ENCODE measurements at places on chromosomes 5 and 9. TPM values are rescaled to one million over a fixed set of nuclear protein-coding genes. Genes with fewer than 3 reads are reported as not detected.
A peak's percentile ranks its signal among the peaks of the same experiment; 100 is the strongest.

- no peaks in the 10 kb centered on the region for H3K36me3 ChIP-seq
- no peak overlapping the region for H3K27ac ChIP-seq
- peak; percentile 59 for DNase-seq
- no peak overlapping the region for H3K4me3 ChIP-seq
- no peaks in the 10 kb centered on the region for H3K27me3 ChIP-seq
Measured at GRCh38 chr5:95861221-95861863, 38.8 kb upstream of the GLRX start.

DNA sequence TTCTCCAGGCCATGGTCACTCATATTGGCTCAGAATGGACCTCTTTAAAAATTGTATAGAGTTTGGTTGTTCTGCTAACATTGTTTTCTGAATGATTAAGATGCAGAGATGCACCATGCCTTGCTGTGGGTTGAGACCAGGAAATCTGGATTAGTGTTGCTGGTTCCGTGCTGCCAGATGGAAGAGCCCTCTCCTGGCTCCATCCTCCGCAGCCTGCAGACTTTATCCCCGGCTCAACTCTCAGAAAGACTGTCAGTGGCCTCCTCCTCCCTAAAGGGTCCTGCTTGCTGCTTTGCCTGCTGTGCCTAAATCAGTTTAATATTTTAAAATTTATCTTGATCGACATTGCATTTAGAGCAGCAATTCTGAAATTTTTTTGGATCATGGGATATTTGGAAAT is 196.7 kb downstream of the TENT4A start:
- H3K36me3 ChIP-seq: no peaks in the 10 kb centered on the region
- H3K4me1 ChIP-seq: no peaks in the 10 kb centered on the region
- H3K27me3 ChIP-seq: peaks cover 74% of the 10 kb centered on the region
- H3K4me3 ChIP-seq: no peak overlapping the region
- no peak overlapping the region for H3K27ac ChIP-seq

DNA sequence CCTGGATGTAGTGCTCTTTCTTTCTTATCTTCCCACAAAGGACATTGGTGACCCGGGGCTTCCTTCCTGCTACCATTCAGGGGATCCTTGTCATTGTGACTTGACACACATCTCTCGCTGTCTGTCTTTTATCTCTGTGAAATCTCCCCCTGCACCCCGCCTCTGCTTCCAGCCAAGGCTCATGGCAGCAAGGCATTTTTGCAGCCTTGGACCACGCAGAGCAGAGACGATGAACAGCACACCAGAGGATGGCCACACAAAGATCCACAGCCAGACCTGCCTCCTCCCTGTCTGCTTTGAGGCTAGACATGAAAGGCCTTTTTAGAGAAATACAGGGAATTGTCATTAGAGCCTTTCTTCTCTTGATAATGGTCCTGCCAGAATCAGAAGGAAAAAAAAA is 549.1 kb downstream of the CDK5RAP2 start:
- no peak for DNase-seq
- H3K27me3 ChIP-seq: no peaks in the 10 kb centered on the region
- H3K36me3 ChIP-seq: no peaks in the 10 kb centered on the region
- no peak overlapping the region for H3K4me3 ChIP-seq

GRCh38 chr9:131441441-131441840 is 47.6 kb downstream of the PRRC2B start:
- no peak overlapping the region for H3K4me3 ChIP-seq
- DNase-seq: no peak
- H3K4me1 ChIP-seq: no peaks in the 10 kb centered on the region
- no peaks in the 10 kb centered on the region for H3K27me3 ChIP-seq
- no peak overlapping the region for H3K27ac ChIP-seq

DNA sequence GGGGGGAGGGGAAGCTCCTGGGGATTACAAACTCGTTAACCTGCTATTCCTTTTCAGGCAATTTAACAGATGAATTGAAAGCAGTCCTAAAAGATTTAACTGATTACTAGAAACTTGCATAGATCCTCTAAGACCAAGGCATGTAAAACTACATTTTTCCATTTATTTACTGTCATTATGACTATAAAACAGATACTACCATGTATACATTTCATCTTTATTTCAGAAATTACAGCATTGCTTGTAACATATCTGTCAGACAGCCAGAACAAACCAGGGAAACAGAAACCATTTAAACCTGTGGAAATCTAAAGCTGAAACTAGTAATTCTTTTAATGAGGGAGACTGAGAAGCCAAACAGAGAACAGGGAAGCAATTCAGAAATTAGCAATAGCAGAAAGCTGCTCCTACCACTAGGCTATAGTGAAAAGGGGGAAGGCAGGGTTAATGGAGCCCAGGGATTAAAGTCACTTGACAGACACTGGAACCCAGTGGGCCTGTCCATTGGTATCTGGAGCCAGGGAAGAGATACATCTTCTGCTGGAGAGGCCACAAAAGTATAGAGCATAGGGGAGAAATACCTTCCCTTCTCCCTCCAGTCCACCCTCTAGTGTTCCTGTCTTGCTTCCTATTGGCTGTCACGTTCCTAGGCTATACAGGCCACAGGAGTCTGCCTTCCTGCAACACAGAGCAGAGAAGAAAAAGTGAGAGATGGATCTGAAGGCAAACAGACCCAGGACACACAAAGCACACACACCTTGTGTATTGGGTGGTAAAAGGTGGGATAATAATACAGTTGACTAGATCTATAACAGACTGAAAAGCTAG is 33.8 kb downstream of the PDCD1LG2 start:
- no peak for DNase-seq
- no peak overlapping the region for H3K27ac ChIP-seq
- H3K4me1 ChIP-seq: no peaks in the 10 kb centered on the region
- no peaks in the 10 kb centered on the region for H3K27me3 ChIP-seq
- no peaks in the 10 kb centered on the region for H3K36me3 ChIP-seq

DNA sequence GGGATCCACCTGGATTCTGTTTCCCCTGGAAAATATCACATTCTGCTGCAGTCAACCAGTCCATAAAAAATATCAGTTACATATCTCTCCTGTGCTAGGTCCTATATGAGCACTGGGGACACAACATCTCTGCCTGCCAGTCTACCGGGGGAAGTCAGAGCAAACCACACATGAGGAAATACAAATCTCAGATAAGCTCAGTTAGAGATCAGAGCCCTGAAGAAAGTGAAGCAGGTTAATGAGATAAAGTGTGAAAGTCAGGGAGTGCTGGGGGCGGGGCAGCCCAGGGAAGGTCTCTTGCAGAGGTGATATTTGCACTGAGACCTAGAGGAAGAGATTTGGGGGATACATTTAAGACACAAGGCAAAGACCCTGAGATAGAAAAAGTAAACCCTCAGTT is 67.8 kb upstream of the SLC1A1 start:
- no peaks in the 10 kb centered on the region for H3K36me3 ChIP-seq
- DNase-seq: no peak
- no peak overlapping the region for H3K27ac ChIP-seq
- no peak overlapping the region for H3K4me3 ChIP-seq
- no peaks in the 10 kb centered on the region for H3K4me1 ChIP-seq
- no peaks in the 10 kb centered on the region for H3K27me3 ChIP-seq

- H3K4me1 ChIP-seq: no peaks in the 10 kb centered on the region
- DNase-seq: no peak
- no peaks in the 10 kb centered on the region for H3K36me3 ChIP-seq
- H3K27me3 ChIP-seq: no peaks in the 10 kb centered on the region
- no peak overlapping the region for H3K27ac ChIP-seq
Measured at GRCh38 chr5:146082798-146083197, 22.6 kb downstream of the PLAC8L1 start.

DNA sequence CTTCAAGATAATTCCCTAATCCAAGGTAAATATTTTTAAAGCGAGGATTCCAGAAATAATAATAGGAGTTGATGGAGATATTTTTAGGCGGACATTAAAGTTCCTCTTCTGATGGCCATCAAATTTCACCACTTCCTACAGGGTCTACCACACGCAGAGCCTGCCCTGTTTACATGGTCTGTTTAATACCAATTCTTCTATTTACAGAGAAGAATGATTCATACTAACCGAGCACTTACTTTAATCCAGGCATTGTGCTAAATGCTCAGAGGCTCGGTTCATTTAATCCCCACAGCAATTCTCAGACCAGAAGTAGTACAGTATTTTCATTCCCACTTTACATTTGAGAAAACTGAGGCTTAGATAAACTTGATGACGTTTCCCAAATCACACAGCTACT is 3.0 kb upstream of the ITGA1 start:
- H3K4me3 ChIP-seq: no peak overlapping the region
- H3K27ac ChIP-seq: no peak overlapping the region
- H3K4me1 ChIP-seq: peaks cover 4% of the 10 kb centered on the region
- no peaks in the 10 kb centered on the region for H3K36me3 ChIP-seq

GRCh38 chr5:32059761-32060530 is 114.2 kb downstream of the GOLPH3 start:
- no peak overlapping the region for H3K4me3 ChIP-seq
- no peak for DNase-seq
- peaks cover 26% of the 10 kb centered on the region for H3K4me1 ChIP-seq
- H3K27ac ChIP-seq: no peak overlapping the region
- H3K36me3 ChIP-seq: no peaks in the 10 kb centered on the region

DNA sequence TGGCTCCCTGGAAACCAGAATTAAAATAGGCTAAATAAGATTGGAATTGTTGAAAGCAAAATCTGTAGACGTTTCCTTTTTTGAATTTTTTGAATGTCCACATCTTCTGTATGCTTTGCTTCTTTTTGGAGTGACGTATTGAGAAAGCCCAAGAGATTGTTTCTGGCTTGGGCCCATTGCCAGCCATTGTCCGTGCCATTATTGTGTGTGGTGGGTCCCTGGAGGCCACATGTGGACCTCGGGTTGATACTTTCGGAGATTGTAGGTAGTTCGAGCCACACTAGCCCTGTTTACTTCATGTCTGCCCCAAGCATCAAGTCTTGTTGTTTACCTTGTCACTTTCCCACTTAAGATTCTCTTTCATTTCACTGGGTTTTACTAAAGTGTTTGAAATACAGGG is 106.0 kb downstream of the PALM2AKAP2 start:
- no peak for DNase-seq
- H3K36me3 ChIP-seq: no peaks in the 10 kb centered on the region
- no peak overlapping the region for H3K4me3 ChIP-seq
- no peaks in the 10 kb centered on the region for H3K4me1 ChIP-seq
- H3K27me3 ChIP-seq: no peaks in the 10 kb centered on the region

DNA sequence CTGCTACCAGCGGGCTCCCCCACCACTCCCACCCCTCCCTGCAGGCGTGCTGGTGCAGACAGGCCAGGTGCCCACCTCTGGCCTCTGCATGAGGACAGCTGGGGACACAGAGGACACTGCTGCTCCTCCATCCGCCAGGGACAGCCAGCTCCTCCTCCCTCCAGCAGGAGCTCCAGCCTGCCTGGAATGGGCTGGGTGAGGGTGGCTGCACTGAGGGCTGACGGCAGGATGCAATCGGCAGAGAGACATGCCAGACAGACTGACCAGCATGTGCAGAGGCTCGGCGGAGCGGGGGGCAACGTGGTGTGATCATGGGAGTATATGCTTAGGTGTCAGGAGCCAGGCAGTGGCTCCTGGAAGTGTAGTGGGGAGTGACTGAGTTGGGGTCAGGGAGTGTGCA is 68.4 kb downstream of the RASGEF1C start:
- H3K36me3 ChIP-seq: no peaks in the 10 kb centered on the region
- DNase-seq: no peak
- H3K4me3 ChIP-seq: no peak overlapping the region
- H3K4me1 ChIP-seq: no peaks in the 10 kb centered on the region

DNA sequence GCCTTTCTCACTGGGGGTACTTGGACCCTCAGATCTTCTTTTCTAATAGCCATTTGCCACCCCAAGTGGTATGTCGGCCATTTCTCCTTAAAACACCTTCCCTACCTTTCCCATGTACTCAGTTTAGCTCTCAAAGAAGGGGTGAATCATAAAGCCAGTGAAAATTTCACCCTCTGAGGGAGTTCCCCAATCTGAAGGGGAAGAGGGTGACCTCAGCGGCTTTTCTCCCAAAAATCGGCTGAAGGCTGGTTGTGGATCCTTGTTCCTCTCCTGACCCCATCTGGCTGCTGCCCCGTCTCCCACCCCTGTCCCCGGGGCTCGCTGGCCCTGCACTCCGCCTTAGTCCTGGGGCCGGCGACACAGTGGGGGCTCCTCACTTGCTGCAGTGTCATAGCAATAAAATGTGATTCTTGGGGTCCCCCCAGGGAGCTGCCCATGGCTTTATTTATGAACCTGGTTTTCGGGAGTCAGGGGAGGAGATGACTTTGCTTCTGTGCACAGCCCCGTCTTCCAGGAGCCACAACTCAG is 17.3 kb upstream of the LTC4S start:
- H3K4me3 ChIP-seq: no peak overlapping the region
- DNase-seq: no peak
- H3K27me3 ChIP-seq: no peaks in the 10 kb centered on the region
- H3K27ac ChIP-seq: no peak overlapping the region
- H3K36me3 ChIP-seq: peaks cover 28% of the 10 kb centered on the region
- H3K4me1 ChIP-seq: no peaks in the 10 kb centered on the region

DNA sequence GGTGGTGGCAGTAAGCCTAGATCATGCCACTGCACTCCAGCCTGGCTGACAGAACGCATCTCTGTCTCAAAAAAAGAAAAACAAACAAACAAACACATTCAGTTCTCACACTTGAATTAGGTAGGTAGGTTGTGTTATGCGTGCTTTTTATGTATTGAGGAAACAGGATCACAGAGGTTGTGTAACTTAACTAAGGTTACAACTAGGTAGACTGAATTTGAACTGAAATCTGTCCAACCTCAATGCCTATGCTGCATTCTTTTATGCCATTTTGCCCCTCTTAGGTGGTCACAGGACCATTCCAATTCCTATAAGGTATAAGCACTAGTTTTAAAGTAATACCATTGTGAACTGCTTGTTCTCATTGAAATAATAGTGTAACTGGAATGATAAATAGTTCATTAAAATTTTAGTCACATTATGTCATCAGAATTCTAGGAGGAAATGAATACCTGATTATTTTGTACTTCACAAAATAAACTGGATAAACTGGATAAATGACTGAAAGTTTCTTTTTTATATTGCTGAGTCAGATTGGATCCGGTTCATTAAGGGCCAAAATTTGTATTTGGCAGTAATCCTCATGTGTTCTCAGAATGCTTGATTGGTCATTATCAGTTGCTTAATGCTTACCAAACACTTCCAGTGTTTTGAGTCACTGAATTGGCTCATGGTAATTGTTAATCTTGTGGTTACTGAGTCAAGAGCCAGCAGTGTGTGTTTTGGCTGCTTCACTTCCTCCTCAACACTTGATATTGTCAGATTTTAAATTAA is 7.1 kb downstream of the UBAP1 start:
- peaks cover 15% of the 10 kb centered on the region for H3K4me1 ChIP-seq
- no peaks in the 10 kb centered on the region for H3K27me3 ChIP-seq
- DNase-seq: peak; percentile 81

GRCh38 chr5:180305481-180305880 is 13.6 kb upstream of the MAPK9 start:
- no peaks in the 10 kb centered on the region for H3K36me3 ChIP-seq
- no peak for DNase-seq
- H3K4me3 ChIP-seq: no peak overlapping the region
- no peaks in the 10 kb centered on the region for H3K4me1 ChIP-seq
- H3K27ac ChIP-seq: no peak overlapping the region

GRCh38 chr9:89153232-89154017 is 25.2 kb downstream of the SHC3 start:
- H3K36me3 ChIP-seq: no peaks in the 10 kb centered on the region
- no peak overlapping the region for H3K4me3 ChIP-seq
- peaks cover 7% of the 10 kb centered on the region for H3K4me1 ChIP-seq
- H3K27me3 ChIP-seq: no peaks in the 10 kb centered on the region
- DNase-seq: peak; percentile 23

The ARHGEF37 gene
- total RNA-seq: 1.7 TPM

The PDE8B gene
- 0.85 TPM for total RNA-seq

The FBP2 gene
- 0.21 TPM for total RNA-seq

The SLC34A1 gene
- total RNA-seq: not detected

The GALNT12 gene
- 0.54 TPM for total RNA-seq

The FAM193B gene
- total RNA-seq: 43.8 TPM

The FUT7 gene
- total RNA-seq: not detected

Data from A673 (cell line).